ENCODE measurements at places on chromosomes 6 and 20.

- DNase-seq, result no peak
Measured at GRCh38 chr6:8103726-8104125, 1.4 kb upstream of the EEF1E1 start.

DNA sequence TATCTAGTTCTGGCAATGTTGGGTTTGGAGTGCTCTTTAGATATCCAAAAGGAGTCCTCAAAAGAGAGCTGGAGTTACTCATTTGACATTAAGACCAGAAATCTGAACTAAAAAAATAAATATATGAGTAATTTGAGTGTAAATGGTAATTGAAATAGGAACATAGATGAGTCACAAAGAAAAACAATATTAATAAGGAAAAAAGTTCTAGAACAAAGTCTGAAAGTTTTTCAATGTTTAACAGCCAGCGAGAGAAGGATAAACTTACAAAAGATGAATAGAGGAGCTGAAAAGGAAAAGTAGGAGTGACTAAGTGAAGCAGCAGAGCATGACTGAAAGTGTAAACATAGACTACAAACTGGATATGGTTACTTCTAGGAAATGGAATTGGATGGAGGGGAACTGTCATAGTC lies 46.8 kb downstream of the EPM2A start:
- no peak for DNase-seq

GRCh38 chr6:23656255-23657194 lies 469.5 kb upstream of the NRSN1 start:
- no peak for DNase-seq

DNA sequence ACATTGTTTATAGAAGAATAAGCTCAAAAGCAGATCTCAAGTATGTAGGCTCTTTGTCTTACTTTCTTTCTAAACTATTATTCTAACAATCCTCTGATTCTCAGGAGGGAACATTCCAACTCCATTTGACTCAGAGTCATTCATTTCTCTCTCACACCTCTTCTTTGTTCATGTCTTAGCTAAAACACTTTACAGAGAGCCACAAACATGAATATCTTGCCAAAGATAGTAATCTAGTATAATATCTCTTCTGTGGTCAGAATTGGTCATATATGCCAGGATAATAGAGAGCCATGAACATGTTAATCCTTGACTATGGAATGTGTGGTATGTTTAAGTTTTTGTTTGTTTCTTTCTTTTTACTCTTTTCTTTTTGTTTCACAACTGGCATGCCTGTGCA lies 456.0 kb upstream of the PTCHD4 start:
- no peak for DNase-seq

- no peak for DNase-seq
Measured at GRCh38 chr6:42692137-42692911, 30.1 kb downstream of the PRPH2 start.

DNA sequence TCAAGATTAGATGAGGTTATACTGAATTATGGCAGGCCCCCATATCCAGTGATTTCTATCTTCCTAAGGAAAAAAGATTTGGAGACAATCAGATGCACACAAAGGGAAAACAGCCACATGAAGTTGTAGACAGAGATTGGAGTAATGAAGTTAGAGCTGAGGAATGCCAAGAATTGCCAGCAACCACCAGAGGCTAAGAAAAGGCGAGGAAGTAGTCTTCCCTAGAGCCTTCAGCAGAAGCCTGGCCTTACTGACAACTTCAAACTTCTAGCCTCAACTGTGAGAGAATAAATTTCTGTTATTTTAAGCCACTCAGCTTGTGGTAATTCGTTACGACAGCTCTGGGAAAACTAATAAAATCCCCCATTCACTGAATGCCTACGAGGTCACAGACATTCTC lies 473.9 kb downstream of the COL12A1 start:
- DNase-seq, result peak; percentile 86

DNA sequence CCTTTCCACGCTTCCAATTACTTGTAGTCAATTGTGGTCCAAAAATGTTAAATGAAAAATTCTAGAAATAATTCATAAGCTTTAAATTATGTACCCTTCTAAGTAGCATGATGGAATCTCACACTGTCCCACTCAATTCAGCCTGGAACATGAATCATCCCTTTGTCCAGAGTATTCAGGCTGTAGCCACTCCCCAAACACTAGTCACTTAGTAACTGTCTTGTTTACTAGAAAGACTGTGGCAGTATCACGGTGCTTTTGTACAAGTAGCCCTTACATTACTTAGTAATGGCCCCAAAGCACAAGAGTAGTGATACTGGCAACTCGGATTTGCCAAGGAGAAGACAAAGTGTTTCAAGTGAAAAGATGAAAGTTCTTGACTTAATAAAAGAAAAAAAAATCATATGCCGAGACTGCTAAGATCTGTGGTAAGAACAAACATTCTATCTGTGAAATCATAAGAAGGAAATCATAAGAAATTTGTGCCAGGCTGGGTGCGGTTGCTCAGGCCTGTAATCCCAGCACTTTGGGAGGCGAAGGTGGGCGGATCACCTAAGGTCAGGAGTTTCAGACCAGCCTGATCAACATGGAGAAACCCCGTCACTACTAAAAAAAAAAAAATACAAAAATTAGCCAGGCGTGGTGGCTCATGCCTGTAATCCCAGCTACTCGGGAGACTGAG lies 168.5 kb upstream of the SIM1 start:
- DNase-seq, result peak; percentile 46

- no peak for DNase-seq
Measured at GRCh38 chr6:2875359-2876191, 27.5 kb downstream of the SERPINB9 start.

- no peak for DNase-seq
Measured at GRCh38 chr6:38987503-38987902, 61.1 kb upstream of the GLP1R start.

DNA sequence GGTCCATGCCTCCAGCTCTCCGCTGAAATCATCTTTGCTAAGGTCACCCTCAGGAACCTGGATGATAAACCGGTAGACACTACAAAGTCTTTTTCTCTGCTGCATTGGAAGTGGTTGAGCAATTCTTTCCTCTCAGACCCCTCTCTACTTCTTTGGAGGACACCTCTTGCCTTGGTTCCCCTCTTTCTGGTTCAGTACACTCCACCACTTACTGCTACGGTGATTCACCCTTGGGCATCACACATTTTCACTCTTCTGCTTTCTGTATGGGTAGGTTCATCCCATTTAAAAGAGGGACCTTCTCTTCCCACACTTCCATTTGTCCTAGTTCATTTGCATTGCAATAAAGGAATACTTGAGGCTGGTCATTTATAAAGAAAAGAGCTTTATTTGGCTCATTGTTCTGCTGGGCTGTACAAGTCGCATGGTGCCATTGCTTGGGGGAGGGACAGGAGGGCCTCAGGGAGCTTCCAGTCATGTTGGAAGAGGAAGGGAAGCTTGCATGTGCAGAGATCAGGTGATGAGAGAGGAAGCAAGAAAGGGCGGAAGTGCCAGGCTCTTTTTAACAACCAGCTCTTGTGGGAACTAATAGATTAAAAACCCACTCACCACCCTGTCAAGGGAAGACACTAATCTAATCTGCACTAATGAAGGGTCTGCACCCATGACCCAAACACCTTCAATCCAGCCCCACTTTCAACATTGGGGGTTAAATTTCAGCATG lies 149.7 kb upstream of the TMEM170B start:
- no peak for DNase-seq

DNA sequence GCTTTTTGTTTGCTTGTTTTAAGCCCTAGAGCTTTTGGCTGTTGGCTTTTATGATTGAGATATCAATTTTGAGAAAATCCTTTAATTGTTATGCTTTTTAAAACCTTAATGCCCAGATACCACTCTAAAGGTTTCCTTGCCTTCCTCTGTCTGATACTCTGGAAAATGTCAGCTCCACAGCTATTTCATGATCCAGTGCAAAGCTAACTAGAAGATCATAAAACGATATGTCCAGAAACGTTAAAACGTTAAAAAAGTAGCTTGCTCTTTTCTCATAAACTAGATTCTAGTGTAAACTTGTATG lies 189.5 kb upstream of the TENT5A start:
- no peak for DNase-seq

DNA sequence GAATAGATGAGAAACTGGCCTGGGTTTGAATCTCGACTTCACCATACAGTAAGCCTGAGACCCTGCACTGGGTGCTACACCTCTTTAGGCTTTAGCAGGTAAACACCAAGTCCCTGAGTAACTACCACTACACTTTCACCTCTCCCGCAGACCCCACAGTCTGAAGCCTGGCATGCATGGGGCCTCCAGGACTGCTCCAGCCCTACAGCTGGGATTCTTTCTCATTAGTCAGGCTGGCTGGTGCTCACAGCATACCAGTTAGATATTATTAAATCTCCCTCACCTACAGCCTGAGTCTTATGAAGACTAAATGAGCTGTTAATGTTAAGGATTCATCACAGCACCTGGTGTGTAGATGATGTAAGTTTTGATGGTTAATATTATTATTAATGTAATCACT lies 388.7 kb downstream of the ARHGAP18 start:
- DNase-seq, result no peak

GRCh38 chr20:9066191-9066590 lies 2.7 kb upstream of the PLCB4 start:
- no peak for DNase-seq

DNA sequence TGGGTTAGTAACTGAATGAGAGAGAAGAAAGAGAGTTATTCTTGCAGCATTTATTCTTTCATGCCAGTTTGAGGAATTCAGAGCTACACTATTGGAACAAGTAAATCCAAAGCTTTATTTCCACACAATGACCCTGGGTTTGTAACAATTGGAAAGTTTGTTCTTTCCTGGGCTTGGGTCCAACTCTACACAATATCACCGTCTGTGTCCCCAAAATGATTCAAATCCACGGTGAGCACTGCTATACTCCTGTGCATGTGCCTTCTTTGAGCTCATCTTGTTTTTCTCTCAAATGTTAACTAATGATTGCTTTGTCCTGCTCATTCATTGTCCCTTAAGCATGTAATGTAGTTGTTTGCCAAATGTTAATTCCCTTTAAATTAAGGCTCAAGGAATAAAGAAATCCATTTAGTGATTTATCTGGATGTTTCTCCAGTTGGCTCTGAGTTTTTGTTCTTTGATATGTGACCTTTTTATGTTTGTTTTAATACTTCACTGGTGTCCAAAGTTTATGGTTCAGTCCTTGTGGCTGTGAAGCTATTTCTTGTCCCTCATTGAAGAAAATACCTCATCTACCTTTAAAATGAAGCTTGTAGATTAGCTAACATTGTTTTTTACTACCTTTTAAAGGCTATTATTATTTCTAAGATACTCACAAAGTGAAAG lies 20.5 kb upstream of the CRISP3 start:
- no peak for DNase-seq

DNA sequence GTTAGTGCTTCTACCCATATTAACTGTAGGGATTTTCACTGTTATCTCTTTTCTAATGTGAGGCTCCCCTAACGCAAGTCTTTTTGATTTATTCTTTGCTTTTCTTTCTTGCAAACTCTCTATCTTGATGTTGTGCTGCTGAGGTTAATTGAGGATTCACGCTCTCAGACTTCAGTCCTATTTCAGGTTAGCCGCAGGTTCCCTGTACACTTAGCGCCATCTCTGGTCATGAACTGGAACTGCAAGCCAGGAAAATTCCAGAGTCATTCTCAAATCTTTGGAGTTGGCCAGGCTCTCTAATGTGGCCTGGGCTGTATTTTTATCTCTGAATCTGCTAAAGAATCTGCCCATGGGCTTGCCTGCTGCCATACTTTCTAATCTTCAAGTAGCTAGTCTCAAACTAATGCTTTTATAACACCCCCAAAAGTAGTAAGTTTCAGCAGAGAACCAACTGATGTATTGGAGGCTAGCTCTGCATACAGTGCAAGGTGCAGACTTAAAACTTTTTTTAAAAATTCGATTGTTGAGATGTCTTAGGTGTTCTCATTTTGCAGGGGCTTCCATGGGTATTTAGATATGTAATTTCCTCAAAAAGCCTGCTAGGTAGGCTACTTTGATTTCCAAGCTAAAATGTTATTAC lies 91.1 kb upstream of the OPRM1 start:
- no peak for DNase-seq

DNA sequence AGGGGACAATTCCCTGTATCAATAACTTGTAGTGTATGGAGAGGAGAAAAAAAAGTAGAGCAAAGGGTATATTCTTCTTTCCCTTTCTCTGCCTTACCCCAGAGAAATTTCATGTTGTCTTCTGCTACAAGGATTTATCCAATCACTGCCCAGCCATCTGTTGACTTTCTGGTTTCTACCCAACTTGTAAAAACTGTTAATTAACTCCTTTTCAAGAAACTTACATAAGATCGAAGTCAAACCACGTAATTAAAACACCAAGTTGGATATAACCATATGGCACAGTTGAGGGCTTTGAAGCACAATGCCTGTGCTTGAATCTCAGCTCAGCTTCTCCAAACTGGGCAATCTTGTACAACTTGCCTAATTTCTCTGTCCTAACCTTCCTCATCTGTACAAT lies 99.5 kb downstream of the MAN1A1 start:
- DNase-seq, result no peak

DNA sequence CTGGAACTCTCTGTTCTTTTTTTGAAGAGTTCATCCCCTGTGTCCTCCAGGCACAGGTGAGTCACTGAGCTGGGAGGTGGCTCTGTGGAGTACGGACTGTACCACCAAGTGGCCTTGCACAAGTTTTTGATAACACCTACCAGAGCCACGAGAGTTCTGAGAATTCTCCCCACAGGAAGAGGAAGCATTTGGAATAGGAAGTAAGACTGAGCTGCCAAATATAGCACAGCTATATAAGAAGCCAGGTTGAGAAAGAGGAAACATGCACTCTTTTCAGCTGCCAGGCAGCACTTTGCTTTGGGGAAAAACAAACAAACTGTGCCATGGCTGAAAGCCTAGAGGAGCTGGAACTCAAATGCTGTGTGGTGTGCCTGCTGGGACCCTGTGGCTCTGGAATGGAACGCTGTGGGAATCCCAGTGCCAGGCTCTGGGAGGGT lies 70.8 kb upstream of the RIPOR2 start:
- DNase-seq, result no peak

- DNase-seq, result no peak
Measured at GRCh38 chr6:12111363-12111670, 99.2 kb downstream of the HIVEP1 start.

- no peak for DNase-seq
Measured at GRCh38 chr6:129959358-129959930, 58.9 kb upstream of the L3MBTL3 start.

- no peak for DNase-seq
Measured at GRCh38 chr6:72616406-72617015, 5.4 kb upstream of the KCNQ5 start.

- DNase-seq, result no peak
Measured at GRCh38 chr20:571754-572441, 28.3 kb upstream of the CSNK2A1 start.

GRCh38 chr20:47283411-47283810 lies 73.1 kb downstream of the ZMYND8 start:
- DNase-seq, result no peak

DNA sequence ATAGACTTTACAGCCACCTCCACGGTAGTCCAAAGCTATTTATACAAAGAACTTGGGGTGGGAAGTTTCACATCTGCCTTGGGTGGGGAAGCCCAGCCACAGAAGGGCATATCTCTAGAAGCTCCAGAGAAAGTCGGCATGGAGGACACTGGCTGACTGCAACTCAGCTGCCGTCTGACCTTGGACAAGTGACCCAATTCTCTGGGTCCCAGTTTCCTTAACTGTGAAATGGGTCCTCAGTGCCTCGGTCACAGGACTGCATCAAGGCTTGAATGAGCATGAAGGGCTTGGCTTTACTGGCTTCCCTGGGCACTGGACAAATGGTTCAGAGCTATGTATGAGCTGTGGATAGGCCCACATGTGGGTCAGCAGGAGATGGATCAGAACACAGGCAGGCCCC lies 58.6 kb downstream of the NOL4L start:
- no peak for DNase-seq
